ENCODE measurements at places on chromosomes 2 and 18.

GRCh38 chr2:96485350-96485749 is 19.8 kb downstream of the NEURL3 start:
- no peak for DNase-seq

DNA sequence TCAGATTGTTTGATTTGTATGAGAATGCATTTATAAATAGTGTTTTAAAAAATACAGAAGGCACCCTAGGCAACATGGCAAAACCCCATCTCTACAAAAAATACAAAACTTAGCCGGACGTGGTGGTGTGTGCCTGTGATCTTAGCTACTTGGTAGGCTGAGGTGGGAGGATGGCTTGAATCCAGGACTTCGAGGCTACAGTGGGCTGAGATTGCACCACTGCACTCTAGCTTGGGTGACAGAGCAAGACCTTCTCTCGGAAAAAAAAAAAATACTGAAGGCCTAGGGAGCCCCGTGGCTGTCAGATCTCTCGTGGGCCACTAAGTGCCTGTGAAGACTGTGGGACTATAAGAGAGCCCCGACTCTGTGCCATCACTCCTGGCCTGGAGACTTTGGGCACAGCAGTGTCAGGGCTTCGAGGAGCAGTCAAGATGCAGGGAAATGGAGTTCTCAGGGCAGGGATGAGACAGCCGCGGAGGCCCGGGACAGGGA is 40.5 kb downstream of the MYO7B start:
- no peak for DNase-seq

DNA sequence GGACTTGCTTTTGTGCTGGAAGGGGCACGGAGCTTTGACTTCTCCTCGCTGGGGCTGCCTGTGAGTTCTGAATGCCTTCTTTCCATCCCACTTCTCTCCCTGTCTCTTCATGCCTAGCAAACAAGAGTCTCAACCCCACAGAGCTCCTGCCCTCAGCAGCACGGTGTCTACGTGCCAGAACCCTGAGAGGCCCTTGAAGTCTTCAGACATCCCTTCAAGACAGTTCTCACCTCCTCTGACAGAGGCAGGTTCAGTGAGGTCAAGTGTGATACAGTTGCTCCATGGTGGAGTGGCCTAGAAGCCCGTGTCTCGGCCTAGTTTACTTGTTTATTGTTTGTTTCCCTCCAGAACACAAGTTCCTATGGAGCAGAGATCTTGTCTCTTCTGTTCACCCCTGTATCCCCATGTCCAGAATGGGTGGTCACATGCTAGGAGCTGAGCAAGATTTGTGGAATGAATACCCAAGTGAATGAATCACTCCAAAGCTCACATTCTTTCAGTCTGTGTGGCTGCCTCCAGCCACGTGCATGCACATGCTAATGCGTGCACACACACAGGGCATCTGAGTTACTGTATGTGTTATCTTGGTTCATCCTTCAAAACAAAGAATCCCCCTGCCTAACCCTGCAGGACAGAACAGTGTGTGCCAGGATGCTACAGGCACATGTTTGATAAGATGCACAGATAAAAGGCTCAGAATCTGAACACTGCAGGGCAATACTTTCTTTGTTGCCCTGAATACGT is 391.6 kb downstream of the NBAS start:
- no peak for DNase-seq

- DNase-seq = no peak
Observed at GRCh38 chr2:144631636-144632035, 111.7 kb upstream of the ZEB2 start.

DNA sequence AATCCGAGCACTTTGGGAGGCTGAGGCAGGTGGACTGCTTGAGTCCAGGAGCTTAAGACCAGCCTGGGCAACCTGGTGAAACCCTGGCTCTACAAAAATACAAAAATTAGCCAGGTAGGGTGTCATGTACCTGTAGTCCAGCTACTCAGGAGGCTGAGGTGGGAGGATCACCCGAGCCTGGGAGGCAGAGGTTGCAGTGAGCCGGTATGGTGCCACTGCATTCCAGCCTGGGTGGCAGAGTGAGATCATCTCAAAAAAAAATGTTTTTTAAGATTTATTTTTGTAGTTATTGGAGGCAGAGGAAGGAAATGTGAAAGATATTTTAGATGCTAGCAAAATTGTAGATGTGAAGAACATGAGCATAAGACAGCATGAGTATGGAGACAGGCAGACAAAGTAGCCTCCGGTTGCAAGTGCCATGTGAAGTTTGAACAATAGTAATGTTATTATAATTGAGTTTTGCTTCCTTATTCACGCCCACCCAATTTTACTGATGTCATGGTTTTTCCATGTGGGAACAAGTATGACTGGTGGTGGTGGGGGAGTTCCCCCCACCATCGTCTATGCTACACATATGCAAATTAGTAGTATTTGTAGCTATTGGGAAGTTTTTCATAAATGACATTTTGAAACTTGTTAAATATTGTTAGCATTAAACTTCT is 18.0 kb downstream of the REL start:
- DNase-seq = no peak

DNA sequence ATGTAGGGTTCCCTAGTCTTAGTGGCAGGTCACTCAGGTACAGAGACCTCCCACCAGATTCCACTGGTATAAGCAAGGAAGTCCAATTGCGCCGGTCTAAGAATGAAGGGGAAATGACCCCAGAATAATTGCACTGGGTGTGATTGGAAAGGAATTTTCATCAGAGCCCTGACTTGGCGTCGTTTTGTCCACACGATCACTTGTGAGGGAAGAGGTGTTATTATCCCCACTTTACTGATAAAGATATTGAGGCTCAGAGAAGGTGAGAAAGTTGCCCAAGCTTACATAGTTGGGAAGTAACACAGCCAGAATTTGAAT is 61.5 kb downstream of the CIB4 start:
- no peak for DNase-seq

DNA sequence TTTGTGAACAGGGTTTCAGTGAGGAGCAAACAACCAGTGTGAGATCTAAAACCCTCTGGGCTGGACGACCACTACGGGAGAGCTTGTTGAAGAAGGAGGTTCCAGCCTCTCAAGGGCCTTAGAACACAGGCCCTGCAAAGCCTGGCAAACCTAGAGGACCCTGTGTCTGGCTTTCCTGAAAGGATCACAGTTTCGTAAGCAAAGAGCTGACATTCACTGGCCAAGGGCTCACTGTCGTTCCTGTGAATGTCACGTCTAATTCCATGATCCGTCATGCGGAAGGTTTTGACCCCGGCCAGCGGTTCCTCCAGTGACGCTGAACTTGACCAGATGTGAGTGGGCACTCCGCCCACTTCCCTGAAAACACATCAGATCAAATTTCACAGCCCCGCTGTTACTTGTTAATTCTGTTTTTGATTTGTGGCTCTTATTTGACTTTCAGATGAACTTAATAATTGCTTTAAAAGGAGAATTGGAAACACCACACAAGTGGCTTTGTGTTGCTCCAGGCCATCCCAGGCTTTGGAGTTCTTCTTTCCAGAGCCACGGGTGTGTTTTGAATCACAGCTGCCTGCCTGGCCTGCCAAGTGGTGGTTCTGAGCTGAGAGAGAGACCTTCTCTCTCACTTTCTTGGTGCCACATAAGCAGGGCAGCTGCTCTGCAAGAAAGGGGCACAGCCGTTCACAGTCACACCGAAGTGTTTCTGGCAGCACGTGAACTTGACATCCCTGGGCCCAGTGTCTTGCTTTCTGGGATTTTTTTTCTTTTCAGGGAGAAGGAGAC is 308.4 kb downstream of the NDUFA10 start:
- DNase-seq = peak; percentile 79

- DNase-seq = no peak
Observed at GRCh38 chr18:43744960-43745745, 467.9 kb upstream of the SYT4 start.

GRCh38 chr2:230849633-230850357 is 14.9 kb upstream of the ITM2C start:
- DNase-seq = no peak

GRCh38 chr2:178674122-178674521 is 133.1 kb downstream of the TTN start:
- DNase-seq = no peak

GRCh38 chr2:119826370-119826961 is 66.7 kb downstream of the PTPN4 start:
- peak; percentile 56 for DNase-seq

DNA sequence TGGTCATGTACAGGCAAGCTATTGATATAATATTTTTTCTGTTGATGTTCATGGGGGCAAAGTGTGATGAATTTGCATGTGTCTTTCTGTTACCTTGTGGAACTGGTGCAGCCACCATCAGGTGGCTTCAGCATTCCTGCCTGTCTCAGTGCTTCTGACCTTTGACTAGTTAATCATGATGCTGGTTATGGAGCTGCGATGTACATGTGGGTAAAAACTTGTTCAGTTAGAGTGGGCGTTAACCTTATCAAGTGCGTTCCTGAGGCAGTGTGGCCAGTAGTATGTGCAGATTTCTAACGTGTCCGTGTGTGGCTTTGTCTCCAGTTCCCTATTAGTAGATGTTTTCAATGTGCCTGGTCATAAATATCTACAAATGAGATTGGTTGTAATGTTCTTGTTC is 127.4 kb upstream of the ZSWIM2 start:
- peak; percentile 28 for DNase-seq

DNA sequence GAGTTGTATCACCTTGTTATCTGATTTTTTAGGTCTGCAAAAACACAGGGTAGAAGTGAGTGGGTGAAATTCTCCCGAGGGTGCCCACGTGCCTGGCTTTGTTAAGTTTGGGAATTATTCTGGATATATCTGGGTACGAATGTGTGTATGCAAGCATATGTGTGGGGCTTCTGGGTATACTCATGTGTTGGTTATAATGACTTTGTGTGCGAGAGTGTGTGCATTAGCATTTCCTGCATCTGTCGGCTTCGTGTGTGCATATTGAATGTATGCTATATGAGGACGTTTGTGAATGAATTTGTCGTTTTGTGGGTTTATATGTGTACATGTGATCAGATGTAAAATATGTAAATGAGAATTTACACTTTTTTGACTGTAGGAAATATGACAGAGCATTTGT is 13.8 kb upstream of the DNAJC27 start:
- DNase-seq = no peak

DNA sequence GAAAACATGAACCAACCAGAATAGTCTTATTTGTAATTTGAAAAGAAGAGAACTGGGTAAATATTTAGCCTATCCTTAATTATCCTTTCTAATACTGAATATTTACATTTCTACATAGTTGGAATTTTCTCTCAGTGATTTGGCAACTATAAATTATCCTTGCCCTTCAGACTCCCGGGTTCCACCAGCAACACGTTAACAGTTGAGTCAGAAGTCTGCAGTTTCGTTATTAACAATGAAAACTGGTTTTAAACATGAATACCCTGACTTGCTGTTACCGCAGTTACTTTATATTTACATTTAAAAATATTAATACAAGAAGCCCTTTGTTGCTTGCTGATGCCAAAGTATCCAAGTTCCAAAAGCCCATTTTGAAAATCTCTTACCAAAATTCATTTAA is 673.0 kb downstream of the ARHGAP15 start:
- no peak for DNase-seq

GRCh38 chr2:127591221-127591923 is 54.6 kb upstream of the GPR17 start:
- DNase-seq = peak; percentile 34

- no peak for DNase-seq
Observed at GRCh38 chr18:27394687-27395086, 209.6 kb upstream of the CHST9 start.

DNA sequence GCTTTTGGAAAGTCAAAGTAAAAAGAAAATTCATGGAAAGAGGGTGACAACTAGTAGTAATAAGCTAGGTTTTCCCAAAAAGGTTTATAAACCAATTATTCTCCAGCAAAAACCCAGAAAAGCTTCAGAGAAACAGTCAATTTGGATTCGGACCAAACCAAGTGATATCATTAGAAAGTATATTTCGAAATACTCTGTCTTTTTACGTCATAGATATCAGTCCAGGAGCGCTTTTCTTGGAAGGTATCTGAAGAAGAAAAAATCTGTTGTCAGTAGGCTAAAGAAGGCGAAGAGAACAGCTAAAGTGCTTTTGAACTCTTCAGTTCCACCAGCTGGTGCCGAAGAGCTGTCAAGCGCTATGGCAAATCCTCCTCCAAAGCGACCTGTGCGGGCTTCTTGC is 36.6 kb downstream of the ZDBF2 start:
- DNase-seq = no peak

DNA sequence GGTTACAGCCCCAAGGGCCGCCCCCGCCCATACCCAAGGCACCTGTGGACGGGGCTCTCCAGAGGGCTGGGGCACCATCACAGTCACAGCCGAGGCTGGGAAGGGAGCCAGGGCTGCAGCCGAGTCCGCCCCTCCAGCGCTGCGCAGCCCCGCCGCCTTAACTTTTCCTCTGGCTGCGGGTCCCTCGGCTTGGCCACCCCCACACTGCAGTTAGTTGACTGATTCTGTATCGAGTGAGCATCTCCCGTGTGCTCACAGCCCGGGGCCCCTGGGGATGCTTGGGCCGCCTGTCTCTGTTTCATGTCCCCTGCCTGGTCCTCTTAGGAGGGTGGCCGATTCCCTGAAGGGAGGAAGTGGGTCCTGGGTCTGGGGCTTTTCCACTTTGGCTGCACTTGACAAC is 33.7 kb downstream of the EMILIN2 start:
- no peak for DNase-seq

- DNase-seq = no peak
Observed at GRCh38 chr18:78006006-78006773, 756.5 kb downstream of the GALR1 start.

DNA sequence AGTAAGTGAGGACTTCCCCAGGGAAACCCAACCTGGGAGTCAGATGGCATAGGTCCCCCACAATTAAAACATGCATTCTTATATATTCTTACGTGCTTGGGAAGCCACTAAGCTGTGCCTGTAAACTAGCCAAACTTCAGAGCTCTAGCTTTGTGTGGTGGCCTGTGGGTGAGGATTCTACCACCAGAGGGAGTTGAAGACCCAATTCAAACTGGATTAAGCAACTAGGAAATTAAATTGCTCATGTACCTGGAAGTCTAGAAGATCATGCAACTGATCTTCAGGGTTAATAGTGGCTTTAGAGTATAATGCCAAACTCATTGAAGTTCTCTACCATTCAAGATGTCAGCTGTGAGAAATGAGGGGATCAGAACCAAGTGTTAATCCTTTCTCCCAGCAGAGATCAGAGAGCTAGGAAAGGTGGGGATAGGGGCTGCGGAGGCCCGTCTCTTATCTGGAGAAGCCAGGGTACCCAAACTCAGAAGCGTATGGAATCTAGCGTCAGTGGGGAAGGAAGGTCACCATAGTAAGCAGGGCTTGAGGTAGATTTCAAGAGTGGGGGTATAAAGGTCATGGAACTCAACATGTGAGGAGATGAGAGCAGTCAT is 53.2 kb upstream of the CCDC85A start:
- peak; percentile 41 for DNase-seq

DNA sequence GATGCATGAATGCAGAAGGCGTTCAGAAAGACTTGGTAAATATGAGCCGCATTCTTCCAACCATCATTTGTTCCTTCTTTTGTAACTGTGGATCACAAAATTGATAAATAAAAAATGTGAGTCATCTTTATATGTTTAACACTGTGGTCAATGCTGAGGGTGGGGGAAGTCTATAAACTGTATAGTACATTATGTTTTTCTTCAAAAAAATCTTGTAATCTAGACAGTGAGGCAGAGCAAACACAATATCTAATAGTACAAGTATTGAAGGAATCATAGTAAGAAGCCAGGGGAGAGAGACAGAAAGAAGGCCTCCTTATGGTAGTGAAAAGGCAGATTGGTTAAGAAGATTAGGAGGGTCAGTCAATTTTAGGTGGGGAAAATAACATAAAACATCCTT is 30.7 kb upstream of the CALCRL start:
- DNase-seq = no peak
